Stimulated activated CD4-positive, alpha-beta T cell treated with anti-CD3 and anti-CD28 coated beads, Interleukin-15, amount 100 ng/mL, for 48 hours (primary cell): ENCODE measurements at places on chromosomes 2 and 18.

DNA sequence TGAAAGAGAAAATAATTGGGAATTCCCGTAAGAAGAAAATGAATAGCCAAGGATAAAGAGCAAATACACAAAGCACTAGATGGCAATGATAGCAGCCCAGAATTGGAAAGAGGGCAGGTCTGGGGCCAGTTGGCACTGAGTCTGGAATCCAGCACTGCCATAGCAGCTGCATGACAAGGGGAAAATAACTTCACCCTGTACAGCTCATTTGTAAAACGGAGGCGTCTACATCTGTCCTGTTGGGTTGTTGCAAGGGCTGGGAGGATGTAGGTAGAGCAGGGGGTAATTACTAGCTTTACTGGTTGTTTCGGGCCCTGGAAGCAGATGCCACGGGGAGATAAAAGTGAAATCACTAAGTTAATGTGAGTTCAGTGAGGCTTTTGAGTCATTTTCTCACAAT lies 110.0 kb upstream of the RASGRP3 start:
- no peak for DNase-seq

- no peak for DNase-seq
Observed at GRCh38 chr2:1512321-1513289, 99.3 kb downstream of the TPO start.

GRCh38 chr2:3498783-3499394 lies 20.4 kb downstream of the ADI1 start:
- no peak for DNase-seq

- no peak for DNase-seq
Observed at GRCh38 chr18:73683409-73684238, 464.0 kb downstream of the FBXO15 start.

GRCh38 chr2:237322564-237322963 lies 91.4 kb downstream of the COL6A3 start:
- peak; percentile 14 for DNase-seq

DNA sequence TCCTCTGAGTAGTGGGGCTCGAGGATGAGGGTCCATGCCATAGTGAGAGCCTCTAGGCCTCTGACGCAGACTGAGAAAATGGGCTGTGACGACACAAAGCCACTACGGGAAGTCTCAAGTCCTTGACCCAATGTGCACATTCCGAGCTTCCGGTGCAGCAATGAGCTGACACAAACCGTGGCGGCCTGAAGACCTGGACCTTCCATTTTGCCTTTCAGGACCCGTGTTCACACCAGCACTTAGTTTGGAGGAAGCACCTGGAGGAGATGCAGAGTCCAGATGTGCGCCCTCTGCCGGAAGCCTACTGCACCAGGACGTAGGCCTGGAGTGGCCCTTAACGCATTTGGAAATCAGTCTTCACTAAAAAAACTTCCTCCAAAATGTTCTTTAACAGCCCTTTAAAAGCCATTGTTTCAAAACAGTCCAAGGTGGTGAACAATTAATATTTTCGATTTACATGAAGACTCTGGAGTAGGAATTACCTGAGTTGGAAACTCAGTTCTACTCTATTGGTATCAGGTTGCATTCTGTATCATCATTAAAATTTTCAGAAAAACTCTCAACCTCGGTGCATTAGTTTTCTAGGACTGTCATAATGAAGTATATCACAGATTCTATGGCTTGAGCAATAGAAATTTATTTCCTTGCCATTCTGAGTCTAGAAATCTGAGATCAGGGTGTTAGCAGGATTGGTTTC lies 33.9 kb downstream of the BMP10 start:
- DNase-seq, result peak; percentile 52

GRCh38 chr2:182072861-182073260 lies 87.2 kb downstream of the PPP1R1C start:
- no peak for DNase-seq

GRCh38 chr2:41937921-41938708 lies 109.7 kb upstream of the PKDCC start:
- DNase-seq, result no peak

- DNase-seq, result no peak
Observed at GRCh38 chr2:71250935-71251334, 24.0 kb upstream of the PAIP2B start.

- no peak for DNase-seq
Observed at GRCh38 chr2:157488877-157489276, 45.0 kb upstream of the CYTIP start.

- no peak for DNase-seq
Observed at GRCh38 chr2:157895531-157895930, 19.4 kb upstream of the ACVR1 start.

DNA sequence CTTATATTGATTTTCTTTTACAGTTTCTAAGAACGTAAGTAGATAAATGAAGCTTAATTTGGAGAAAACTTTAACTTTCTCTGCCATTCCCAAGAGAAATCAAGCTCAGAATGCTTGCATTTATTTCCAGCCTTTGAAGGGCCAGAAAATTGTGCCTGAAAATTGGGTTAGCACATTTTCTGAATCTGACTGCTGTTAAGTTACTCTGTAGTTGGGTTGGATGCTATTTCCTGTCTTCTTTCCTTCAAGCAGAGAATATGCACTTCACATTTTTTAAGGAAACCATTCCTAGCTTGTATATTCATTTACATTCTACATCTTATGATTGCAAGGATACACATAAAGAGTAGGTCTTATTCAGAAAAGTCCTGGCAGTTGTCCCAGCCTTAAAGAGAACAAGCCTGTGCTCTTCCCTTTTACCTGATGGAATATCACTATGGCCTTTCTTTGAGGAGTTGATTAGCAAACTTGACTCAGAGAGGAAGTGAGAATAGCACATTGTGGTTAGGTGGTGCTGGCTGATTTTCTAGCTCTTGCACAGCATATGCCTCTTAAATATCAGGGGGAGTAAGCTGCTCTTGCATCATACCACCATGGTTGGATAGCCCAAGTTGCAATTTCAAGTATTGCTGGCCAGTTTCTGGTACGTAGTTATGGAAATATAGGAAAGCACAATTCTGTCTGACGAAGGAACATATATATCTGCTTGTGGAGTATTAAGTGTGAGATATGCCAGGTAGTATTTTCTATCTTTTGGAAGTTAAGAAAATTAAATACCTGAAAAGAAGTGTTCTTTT lies 133.7 kb downstream of the COMMD1 start:
- no peak for DNase-seq

DNA sequence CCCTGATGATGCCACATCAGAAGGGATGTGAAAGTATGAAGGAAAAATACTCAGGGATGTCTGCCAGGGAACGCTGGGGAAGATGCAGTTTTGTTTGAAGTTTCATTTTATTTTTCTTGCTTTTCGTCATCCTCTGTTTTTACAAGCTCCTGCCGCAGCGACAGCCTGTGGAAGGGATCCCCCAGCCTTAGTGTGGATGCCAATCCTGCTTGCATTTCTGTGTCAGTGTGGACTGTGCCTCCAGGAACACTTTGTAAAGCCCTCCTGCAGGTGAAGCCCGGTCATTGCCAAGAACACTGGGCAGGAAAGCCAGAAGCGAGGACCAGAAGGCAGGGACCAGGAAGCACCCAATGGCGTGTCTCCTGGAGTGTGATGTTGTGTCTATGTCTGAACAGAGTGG lies 234.3 kb downstream of the SEPTIN10 start:
- no peak for DNase-seq

DNA sequence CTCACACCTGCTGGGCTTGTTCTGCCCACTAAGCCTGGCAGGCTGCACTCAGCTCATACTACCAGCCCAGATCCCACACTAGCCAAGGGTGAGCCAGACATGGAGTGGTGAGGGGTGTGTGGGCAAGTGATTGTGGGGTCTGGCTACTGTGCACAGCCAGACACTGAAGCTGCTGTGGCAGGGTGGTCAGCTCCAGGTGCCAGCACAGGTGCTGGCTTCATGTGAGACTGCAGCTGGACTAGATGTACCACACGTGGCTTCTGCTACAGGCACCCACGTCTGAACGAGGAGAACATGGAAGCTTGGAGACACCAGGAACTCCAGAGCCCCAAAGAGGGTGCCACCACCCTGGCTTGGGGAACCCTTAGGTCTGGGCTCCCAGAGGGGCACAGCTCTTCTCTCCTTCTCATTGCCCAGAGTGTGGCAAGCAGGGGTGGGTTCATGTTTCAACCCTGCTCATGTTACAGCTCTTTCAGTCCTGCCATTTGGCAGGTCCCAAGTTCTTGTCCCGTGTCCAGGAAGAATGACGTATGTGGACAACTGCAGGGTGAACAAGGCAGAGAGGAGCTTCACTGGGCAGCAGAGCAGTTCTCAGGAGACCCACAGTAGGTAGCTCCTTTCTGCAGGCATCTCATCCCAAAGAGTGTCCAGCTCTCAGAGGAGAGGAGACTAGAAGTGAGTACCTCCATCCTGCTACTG lies 1624.2 kb upstream of the TMEFF2 start:
- no peak for DNase-seq

DNA sequence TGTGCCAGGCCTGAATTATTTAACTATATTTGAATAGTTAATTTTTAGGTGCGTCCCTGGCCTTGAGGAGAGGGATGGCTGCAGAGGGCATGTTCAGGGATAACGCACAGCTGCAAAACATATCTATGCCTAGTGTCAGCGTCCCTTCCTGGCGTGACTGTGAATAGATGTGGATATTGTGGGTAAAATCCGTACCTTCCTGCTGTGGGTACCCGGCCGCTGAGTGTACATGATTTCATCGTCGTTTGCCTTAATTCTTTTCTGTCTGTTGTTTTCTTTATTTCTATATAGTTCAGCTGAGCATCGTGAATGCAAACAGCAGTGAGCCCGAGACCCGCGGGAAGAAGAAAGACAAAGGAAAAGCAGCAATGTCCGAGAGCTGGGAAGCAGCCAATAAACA lies 25.0 kb upstream of the MC2R start:
- DNase-seq, result no peak

DNA sequence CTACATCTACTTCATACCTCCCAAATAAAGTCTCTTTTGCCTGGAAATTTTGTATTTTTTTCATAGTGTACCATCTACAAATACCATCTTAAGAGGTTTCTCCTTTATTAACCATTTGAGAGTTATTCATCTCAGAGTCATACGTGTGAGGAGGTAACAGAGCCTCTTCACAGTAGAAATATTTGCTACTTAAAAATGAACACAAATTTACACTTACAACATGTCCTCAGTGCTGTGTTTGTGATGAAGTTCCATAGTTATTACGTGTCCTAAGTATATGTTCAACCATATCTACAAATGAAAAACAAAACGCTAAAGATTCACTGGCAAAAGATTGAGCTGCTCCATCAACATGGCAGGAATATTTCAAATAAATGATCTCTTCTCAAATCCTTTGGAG lies 48.5 kb upstream of the HNRNPA3 start:
- DNase-seq, result no peak

GRCh38 chr2:10658041-10658913 lies 31.5 kb downstream of the NOL10 start:
- no peak for DNase-seq

- no peak for DNase-seq
Observed at GRCh38 chr2:63866009-63866709, 24.5 kb downstream of the UGP2 start.

DNA sequence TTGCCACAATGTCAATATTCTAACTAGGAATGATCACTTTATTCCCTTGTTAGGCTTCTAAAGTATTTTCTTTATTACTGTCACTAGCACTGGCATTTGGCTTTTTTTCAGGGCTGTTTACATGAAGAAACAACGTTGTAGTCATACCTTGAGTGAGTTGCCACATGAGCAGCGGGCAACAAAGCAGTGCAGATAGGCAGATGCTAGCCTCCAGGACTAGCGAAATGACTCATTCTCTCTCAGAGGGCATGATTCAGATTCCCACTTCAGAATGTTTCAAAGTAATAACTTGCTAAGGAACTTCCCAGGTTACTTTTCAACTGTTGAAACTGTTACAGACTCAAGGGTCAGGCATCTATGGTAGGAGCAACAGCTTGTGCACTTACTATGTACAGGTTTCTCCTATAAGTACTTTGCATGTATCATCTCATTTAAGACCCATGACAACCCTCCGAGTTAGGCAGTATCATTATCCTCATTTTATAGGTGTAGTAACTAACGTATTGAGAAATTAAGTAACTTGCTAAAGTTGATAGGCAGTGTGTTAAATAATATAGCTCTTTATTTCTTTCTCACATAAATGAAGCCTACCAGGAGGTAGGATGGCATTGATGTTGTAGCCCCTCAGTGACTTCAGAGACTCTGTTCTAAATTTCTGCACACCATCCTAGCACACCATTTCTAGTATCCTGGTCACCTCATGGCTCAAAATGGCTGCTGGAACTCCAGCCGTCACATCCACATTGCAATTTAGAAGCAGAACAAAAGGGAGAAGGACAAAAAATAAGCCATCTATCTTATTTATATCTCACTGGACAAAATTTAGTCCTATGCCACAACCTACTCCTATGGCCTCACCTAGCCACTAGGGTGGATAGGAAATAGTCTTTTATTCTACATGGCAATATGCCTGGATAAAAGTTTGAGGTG lies 83.3 kb downstream of the ICOS start:
- peak; percentile 71 for DNase-seq

DNA sequence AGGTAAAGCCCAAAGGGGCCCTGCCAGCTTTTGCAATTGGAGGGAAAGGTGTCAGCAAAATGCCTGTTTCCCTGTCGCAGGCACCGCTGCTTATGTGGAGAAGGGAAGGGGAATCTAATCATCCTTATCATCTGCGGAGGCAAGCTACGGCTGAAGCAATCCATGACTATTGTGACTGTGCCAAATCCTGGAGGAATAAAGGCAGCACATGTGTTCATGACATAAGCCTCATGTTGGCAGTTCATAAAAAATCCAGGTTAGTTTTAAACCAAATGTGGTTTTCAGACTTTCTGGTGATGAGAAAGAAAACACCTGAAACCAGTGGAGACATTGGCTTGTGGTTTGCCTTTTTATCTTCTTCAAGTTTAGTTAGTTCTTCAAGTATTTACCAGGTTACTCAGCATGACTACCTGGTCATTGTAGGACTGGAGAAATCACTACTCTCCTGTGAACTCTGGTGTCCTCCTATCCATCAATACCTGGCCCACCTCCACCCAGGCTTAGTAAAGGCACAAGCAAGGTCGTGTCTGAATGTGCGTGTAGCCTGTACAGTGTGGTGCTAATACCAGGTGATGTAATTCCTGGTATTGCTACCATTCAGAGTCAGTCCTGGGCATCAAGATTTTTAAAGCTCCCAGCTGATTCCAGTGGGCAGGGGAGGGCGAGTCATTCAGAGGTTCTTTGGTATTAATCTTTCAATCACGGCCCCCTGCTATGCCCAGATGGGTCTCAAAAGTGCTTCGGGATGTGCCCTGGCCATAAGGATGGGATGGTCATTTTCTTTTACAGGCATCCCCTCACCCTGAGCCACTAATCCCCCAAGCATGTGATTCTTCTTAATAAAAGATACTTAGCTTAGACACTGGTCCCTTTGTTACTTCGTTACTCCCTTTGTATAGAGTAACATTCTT lies 96.8 kb downstream of the TGFA start:
- DNase-seq, result no peak

- no peak for DNase-seq
Observed at GRCh38 chr2:239911641-239912071, 113.5 kb downstream of the NDUFA10 start.

DNA sequence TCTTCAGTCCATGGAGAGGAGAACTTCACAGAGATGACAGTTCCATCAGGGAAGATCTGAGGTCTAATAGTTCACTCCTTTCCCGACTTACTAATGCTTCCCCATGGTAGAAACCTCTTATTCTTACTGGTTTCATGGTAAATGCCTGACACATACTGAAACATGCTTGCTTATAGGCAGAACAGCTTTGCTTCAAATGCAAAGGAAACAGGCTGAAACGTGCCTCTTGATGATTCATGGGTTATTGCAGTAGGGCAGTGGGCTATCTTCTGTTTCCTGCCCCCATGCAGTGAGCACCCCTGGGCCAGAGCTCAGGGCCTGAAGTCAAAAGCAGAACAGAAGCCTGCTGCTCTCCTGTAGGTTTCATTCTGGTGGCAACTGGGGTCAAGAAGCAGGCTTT lies 223.5 kb downstream of the RDH14 start:
- no peak for DNase-seq
